ENCODE measurements at places on chromosomes 4 and X.
A peak's percentile ranks its signal among the peaks of the same experiment; 100 is the strongest.

- DNase-seq: no peak
These were observed 60.9 kb upstream of the IBSP start for GRCh38 chr4:87738483-87738882.

- no peak for DNase-seq
These were observed 173.7 kb downstream of the GPAT3 start for GRCh38 chr4:83709627-83710026.

DNA sequence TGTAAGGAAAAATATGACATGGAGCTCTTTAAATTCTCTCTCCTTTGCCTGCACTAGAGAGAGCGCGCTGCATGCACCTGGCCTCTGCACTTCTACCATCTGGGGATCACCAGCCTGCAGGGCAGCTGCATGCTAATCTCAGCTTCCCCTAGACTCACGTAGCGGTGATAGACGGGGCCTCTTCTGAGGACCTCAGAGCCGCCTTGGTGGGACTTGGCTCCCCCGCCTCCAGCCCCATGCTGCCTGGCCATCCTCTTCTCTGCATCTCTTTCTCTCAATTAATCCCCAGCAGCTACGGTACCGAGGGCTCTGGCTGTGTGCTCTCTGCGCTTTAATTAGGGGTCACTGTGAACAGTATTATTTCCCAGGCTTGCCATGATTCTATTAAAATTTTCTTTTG, 52.8 kb upstream of the PSAPL1 start:
- DNase-seq: no peak

DNA sequence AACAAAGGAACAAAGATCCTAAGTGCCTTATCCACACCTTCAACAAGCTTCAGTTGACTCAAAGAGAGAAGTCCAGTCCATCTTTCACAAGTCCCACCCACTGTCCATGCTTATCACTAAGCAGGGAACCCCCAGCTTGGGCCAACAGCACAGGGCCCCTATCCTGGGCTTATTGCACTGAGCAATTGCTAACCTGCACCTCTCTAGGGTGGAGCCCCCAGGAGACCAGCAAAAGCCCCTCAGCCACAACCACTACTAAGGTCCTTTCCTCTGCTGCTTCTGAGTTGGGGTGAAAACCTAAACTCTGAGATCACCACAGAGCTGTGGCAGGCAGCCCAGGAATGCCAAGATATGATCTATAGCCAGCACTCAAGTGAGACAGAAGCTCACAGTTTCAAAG, 96.7 kb upstream of the PBDC1 start:
- no peak for DNase-seq

GRCh38 chr4:79621061-79621460, 213.0 kb upstream of the GK2 start:
- DNase-seq: no peak

- DNase-seq: no peak
These were observed 19.8 kb downstream of the CPE start for GRCh38 chr4:165398570-165398969.

GRCh38 chrX:21158678-21159077, 215.5 kb upstream of the CNKSR2 start:
- DNase-seq: no peak

DNA sequence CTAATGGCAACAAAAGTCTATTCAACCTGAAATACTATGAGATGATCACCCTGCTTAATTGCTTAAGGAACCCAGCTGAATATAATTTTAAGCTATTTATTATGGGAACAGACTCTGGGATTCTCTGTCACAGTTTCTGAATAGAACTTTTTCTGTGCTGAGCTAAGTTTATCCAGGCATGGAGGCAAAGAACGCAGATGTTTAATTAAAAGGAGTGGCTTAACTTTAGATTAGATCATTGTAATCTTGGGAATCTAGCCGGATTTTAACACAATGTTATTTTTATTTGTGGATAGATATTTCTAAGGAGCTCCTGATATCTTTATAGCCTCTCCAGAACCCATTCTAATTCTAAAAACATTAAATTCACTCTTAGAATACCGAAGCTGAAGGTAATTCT, 353.4 kb downstream of the STIM2 start:
- DNase-seq: no peak

- peak; percentile 38 for DNase-seq
These were observed 585 bp upstream of the SEC24D start for GRCh38 chr4:118836301-118837120.

DNA sequence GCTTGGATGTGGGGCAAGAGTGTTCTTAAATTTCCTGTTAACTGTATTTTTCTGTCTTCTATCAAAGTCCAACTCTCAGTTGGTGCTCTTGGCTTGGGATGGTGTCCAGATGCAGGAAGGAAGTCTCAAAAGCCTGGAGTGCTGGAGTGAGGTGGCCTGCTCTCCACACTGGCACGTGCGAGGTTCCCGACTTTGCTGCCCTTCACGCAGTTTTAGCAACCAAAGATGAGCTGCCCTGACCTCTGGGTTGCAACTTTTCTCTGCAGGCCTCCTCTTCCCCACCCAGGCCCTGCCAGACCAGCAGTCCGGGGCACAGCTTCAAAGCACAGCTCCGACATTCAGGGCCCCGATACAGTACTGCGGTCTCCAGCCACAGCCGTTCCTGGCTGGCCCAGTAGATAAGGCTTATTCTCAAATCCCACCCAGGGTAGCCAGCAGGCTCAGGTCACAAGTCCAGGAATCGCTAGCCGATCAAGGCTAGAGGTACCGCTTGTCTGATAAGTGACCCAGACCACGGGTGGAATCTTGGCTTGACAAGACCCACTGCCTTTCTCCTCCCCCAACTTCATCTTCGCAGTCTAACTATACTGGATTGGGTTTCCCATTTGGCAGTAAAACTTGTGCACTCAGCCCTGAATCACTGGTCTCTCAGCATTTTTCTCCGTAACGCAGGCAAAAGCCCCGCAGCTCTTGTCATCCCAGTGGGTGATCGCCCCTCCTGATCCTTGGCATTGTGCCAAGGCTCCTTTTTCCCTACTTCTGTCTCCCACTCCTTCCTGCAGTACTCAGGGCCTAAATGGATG, 21.8 kb upstream of the JADE1 start:
- no peak for DNase-seq

DNA sequence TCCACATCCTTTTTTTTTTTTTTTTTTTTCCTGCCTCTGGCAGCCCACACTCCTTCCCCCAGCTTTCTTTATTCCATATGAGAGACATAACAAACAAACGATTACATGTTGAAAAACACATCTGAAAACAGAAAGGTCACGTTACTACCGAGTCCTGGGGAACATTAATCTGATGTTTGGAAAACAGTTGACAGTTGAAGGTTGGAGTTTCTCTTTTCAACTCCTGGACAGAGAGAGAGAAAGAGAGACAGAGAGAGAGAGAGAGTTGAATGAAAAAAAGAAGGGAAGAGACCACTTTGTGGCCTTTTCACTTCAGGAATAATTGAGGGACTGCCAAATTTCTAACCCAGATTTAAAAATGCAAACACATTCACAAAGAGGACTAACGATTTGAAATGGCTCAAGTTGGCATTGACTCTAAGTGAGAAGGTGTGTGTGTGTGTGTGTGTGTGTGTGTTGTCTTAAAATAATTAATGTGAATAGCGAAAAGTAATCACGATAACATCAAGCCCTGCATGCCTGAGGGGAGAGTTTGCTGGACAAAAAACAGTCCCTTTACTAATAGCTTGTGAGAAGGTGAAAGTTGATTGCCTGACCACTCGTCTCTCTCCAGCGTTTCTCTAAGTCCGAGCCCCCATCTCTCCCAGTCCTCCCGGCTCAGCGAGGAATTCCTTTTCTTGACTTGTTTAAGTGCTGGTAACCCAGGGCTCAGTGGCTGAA, 67.3 kb downstream of the FBXO8 start:
- no peak for DNase-seq

GRCh38 chr4:48153791-48154550, 19.9 kb upstream of the TXK start:
- no peak for DNase-seq

DNA sequence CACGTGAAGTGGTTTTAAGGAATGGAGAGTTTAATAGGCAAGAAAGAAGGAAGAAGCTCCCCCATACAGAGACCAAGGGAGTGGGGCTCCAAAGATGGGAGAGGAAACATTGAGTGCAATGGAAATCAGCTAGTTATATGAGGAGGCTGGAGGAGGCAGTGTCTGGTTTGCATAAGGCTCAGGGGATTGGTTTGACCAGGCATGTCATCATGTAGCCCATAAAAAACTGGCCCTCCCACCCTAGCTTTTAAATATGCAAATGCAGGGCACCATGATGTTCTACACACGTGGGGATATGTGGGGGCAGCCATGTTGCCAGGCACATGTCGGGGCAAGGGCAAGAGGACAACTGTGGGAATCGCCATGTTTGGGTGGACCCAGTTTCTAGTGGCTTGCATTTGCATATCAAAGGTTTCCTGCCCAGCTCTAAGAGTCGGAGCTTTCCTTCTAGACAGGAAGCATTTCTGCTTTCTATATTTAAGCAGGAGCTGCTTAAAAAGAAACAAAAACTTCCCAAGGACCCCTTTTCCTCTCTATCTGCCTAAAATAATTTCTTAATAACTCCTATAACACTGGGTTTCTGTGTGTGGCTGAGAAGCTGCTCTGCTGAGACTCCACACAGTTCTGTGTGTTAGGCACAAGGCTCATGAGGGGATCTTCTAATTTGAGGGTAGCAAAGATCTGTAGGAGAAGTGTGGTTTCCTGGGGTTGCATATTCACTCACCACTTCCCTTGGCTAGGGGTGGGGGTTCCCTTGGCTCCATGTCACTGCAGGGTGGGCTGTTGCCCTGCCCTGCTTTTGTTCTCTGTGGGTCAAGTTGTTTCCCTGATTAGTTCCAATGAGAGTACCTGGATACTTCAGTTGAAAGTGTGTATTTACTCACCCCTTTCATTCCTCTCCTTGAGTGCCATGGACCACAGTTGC, 113.5 kb downstream of the VSIG4 start:
- DNase-seq: no peak

DNA sequence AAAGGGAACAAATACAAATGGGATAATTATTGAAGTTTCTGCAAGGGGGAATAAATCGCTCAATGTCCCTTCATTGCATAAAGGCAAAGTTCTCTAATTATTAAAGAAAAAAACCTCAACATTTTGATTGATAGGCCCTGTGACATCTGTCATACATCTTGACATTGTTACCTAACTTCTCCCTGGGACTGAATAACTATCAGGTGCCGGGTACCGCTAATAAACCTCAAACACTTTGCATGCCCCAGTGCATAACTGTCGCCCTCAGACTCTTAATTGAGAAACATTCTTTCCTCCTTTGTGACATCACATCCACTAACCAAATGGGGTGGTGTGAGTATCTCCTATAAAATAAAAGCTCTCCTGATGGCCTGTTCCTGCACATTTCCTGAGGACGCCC, at the start of gene ADAM29:
Gene ADAM29 (plus strand): TSS at position 301 of the 400 bp plus-strand sequence. CDS start 57,168 bp downstream, outside the sequence.
- no peak for DNase-seq

- no peak for DNase-seq
These were observed 100.1 kb upstream of the VCX3B start for GRCh38 chrX:8364369-8365141.

DNA sequence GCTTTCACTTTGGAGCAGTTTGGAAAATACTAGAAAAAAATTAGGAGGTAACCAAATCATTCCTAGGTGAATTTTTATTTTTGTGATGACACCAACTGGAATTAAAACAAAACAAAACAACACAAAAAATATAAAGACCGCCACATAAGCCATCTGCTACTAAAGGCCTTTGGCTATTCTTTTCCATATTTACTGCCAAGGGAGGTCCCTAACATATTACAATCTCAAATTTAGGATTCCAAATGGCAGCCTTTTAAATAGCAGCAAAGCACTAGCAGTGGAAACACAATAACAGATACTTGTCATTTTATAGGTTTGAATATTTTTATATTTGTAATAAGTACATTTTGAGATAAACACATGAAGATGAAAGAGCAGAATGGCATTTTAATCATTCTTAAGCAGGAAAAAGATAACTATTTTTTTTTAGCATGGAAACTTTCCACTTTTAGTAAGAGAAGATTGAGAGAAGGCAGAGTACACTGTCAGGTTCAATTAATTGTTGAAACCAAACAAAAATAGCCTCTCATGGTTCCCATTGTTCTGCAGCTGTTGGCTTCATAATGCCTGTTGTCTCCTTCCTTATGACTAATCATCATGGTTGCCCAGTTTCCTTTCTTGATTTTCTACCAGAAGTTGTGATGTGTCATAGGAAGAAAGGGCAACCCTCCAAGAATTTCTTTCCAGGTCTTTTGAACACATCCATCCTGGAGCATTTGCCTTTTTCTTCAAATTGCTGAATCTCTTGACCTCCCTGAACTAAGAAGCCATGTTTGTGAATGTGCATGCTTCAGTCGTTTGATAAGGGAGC, 219.0 kb upstream of the EMCN start:
- no peak for DNase-seq

DNA sequence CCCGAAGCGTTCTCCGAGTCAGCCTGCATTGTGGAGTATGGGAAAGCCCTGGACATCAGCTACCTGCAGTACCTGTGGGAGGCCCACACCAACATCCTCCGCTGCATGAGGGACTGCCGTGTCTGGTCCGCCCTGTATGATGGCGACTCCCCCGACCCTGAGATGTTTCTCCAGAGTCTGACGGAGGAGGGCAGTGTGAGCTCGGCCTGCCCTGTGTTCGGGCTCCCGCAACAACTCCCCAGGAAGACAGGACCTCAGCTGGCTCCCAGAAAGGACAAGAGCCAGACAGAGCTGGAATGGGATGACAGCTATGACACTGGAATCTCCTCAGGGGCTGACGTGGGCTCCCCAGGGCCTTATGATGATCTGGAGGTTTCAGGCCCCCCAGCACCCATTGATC, 111.3 kb downstream of the GATB start:
- no peak for DNase-seq

GRCh38 chr4:2251073-2251794, 9.3 kb upstream of the HAUS3 start:
- DNase-seq: no peak

GRCh38 chr4:56860781-56861180, 39.3 kb upstream of the SPINK2 start:
- no peak for DNase-seq

GRCh38 chrX:25004485-25005032, 11.2 kb downstream of the ARX start:
- DNase-seq: no peak

- DNase-seq: no peak
These were observed 390.3 kb downstream of the SH2D1A start for GRCh38 chrX:124736553-124737270.

DNA sequence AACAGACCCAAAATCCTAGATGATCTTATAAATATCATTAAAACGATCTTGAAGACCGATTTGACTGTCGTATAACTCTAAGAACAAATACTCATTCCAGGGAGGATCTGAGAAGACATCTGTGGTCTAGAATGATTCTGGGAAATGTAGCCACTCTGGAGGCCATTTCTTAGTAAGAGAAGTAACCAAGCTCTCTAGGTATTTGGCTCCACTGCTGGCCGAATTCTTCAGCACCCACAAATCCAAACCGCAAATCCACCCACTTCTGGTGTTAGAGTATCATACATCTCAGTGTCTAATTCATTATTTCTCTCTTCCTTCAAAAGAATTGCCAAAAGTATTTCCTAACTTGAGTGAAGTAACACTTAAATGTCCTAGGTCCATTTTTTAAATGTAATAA, 23.9 kb downstream of the KLHL5 start:
- DNase-seq: no peak

DNA sequence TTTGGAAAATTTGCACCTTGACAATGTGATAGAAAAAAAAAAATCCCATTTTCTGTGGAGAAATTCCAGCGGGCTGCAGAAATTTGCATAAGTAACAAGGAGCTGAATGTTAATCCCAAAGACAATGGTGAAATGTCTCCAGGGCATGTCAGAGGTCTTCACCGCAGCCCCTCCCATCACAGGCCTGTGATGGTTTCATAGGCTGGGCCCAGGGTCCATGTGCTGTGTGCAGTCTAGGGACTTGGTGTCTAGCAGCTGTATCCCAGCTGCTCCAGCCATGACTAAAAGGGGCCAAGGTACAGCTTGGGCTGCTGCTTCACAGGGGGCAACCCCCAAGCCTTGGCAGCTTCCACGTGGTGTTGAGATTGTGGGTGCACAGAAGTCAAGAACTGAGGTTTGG, 85.2 kb downstream of the ADGRA3 start:
- DNase-seq: no peak

Measured in spinal cord (tissue), 10 donors.